ENCODE measurements at places on chromosomes 6 and 20. TPM values are rescaled to one million over a fixed set of nuclear protein-coding genes. Genes with fewer than 3 reads are reported as not detected.

RGS17 gene
- 3.7 TPM for total RNA-seq

PTGIS gene
- 33.3 TPM for total RNA-seq

- H3K4me3 ChIP-seq, result no peak overlapping the region
- no peaks in the 10 kb centered on the region for H3K36me3 ChIP-seq
- peaks cover 11% of the 10 kb centered on the region for H3K27me3 ChIP-seq
- H3K4me1 ChIP-seq, result peaks cover 4% of the 10 kb centered on the region
- no peak for DNase-seq
These were observed 47.2 kb downstream of the TMEM242 start for GRCh38 chr6:157276134-157276532.

DNA sequence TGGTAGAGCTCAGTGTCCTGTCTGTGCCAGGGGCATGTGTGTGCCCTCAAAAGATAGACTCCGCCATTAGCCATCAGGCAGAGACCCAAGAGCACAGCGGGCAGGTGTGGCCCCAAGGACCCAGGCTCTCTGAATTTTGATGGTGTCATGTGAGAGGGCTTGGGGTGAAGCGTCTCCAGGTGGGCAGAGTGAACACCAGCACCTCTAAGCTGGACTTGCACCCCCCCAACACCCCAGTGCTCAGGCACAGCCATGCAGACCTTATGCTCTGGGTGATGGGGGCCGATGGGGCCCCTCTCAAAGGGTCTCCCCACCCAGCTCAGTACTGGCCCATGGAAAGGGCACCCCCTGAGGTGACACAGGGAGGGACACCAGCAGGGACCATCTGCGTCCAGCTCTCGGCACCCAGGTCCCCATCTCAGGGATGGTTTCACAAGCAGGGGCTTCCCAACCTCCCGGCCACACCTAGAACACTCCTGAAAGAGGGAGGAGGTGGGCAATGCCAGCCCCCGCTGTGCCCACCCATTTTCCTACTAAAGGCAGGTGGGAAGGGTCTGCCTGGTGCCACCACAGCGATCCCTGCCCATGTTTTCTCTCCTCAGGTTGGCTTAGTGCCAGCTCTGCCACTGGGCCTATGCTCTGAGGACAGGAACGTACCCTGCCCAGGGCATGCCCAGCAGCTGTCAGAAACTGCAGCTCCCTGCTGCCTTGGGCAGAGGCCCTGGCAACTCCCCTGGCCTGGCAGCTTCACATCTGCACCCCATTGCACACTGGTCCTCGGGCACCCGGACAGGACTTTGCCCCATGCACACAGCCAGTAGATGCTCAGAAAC, 3.5 kb downstream of the CST7 start:
- no peaks in the 10 kb centered on the region for H3K36me3 ChIP-seq
- no peak overlapping the region for H3K4me3 ChIP-seq
- H3K27me3 ChIP-seq, result peaks cover 4% of the 10 kb centered on the region
- H3K4me1 ChIP-seq, result no peaks in the 10 kb centered on the region

DNA sequence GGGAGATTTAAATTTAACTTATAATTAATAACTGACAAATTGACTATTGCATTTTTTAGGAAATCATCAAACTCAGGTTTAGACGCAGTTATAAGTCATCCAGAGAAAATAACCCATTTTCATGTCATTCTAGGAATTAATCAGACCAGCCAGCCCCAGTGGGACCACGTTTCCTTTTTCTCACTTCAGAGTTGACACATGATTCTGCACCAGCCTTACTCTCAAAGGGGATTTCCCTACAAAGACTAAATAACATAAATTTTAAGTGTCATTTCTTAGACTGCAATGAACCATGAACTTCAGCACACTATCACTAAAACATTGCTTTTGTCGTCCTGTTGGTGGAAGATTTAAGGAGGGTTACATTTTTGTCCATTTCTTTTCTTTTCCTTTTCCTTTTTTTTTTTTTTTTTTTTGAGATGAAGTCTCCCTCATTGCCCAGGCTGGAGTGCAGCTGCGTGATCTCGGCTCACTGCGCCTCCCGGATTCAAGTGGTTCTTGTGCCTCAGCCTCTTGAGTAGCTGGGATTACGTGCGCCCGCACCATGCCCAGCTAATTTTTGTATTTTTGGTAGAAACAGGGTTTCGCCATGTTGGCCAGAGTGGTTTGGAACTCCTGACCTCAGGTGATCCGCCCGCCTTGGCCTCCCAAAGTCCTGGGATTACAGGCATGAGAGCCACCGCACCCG, 3.6 kb downstream of the IPCEF1 start:
- no peak overlapping the region for H3K27ac ChIP-seq
- no peak for DNase-seq
- no peak overlapping the region for H3K4me3 ChIP-seq

DNA sequence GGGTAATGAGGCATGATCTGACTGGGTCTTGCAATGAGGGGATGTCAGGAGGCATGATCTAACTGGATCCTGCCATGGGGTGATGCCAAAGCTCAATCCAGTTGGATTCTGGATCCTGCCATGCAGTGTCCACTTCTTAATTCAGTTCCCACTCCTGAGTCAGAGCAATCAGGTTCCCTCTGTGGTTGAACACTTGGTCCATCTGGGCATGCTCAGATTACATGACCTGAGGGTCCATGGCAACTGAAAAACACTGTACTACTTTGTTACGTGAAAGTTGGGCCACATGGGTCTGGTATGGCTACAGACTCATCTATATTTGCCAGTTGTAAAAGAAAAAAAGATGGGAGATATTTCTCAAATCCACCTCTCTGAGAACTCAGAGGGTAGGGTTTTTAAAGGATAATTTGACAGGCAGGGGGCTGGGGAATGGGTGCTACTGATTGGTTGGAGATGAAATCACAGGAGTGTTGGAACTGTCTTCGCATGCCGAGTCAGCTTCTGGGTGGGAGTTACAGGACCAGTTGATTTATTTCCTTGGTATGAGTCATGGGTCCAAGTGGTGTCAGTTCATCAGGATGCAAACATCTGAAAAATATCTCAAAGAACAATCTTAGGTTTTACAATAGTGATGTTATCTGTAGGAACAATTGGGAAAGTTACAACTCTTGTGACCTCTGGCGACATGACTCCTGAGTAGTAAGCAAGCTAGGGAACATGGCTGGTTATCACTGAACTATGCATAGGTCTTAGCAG, 21.6 kb downstream of the C6orf163 start:
- no peak overlapping the region for H3K27ac ChIP-seq
- no peaks in the 10 kb centered on the region for H3K27me3 ChIP-seq
- H3K4me1 ChIP-seq, result no peaks in the 10 kb centered on the region
- no peak for DNase-seq

DNA sequence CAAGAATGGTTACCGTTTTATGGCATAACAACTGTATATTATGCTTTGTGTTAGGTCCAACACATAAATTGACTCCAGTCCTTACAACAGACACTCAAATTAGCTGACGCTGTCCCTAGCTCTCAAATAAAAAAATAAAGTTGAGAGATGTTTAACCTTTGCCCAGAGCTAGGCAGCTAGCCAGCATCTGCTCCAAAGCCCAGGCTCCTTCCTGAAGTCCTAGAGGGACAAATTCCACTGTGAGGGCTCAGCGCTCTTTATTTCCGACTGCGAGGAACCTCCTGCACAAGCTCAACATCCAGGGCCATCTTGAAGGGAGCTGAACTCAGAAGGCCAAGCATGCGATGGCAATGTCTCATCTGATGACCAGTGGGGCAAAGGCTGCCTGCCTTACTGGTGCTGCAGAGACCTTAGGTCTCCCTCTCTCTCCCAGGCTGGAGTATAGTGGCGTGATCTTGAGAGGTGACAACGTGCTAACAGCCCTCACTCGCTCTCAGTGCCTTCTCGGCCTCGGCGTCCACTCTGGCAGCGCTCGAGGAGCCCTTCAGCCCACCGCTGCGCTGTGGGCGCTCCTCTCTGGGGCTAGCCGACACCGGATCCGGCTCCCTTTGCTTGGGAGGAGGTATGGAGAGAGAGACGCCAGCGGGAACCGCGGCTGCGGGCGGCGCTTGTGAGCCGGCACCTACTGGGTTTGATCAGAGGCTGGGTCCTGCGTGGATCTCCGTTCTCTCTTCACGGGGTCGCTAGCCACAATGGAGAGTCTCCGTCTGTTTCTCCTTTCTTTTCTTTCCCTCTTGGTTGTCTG, 24.7 kb upstream of the GFOD1 start:
- no peaks in the 10 kb centered on the region for H3K36me3 ChIP-seq
- peaks cover 19% of the 10 kb centered on the region for H3K4me1 ChIP-seq
- H3K27ac ChIP-seq, result no peak overlapping the region
- DNase-seq, result peak; percentile 49
- no peak overlapping the region for H3K4me3 ChIP-seq

DNA sequence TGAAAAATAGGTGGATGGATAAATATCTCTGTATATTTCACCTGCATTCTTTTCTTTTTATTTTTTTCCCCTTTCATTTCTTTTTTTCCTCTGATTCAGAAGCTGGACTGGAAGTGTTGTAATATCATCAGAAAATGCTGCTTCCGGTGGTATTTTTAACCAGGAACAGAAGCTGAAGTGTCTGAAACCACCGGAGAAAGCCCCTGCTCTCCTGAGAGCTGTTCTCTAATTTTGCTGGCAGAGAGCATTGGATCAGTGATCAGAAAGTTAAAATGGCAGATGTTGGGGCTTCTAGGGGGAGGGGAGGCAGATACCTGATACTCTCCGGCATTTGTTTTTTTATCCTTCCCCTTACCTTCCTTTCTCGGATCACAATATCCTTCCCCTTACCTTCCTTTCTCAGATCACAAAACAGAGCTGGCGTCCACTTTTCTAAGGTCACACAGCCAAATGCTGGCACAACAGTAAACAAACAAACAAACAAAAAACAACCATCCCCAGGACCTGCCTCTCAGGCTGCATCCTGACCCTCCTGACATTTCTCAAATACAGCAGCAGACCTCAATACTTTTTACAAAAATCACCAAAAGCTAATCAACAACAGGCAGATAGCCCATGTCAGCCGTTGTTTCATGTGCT, 143.2 kb upstream of the ZNF217 start:
- H3K27ac ChIP-seq, result peak overlapping the region; percentile 94
- H3K27me3 ChIP-seq, result no peaks in the 10 kb centered on the region
- H3K36me3 ChIP-seq, result no peaks in the 10 kb centered on the region

DNA sequence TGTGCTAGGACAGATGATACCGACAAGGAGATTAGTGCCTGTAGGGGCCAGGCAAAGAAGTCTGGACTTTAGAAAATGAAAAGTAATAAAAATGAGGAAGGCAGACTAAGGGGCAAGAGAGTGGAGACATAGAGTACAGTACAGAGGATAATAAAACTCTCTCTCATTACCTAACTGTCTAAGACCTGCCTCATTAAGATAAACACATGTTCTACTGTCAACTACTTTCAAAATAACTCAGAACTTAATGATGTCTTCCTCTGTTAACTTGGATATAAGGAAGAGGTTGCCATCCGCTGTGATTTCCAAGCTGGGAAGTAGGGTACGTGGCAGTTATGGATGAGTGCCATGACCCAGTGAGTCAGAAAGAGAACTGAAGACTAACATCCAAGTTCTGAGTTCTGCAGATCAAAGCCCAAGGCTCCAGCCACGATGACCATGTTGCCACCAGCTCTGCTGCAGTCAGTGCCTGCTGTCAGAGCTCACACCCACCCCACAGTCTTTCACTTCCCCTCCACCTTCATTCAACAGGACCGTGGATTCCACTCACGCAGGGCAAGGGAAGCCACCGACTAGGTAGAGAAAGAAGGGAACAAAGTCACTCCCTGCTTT, 81.8 kb downstream of the KIF16B start:
- no peak overlapping the region for H3K4me3 ChIP-seq
- DNase-seq, result no peak
- peaks cover 3% of the 10 kb centered on the region for H3K36me3 ChIP-seq

GRCh38 chr6:168105813-168106632, 27.0 kb upstream of the FRMD1 start:
- no peak for DNase-seq
- peaks cover 5% of the 10 kb centered on the region for H3K27me3 ChIP-seq
- H3K36me3 ChIP-seq, result no peaks in the 10 kb centered on the region
- no peak overlapping the region for H3K4me3 ChIP-seq
- H3K27ac ChIP-seq, result no peak overlapping the region

DNA sequence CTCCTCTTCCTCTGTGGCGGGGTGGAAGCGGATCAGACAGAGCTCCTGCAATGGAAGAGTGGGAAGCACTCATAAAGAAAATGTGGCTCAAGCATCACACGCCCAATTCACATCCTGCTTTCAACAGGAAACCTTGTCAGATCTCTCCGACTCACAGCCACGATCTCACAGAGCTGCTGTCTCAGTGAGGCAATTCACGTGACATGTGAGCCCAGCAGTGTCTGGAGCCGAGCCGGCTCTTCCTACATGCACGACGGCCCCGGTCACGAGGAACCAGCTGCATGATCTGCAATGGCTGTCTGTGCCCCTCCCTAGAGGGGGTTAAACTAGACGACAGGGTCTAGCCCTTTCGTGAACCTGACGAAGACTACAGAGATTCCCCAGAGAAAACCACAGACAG, 29.5 kb upstream of the TCFL5 start:
- no peak overlapping the region for H3K27ac ChIP-seq
- peaks cover 5% of the 10 kb centered on the region for H3K4me1 ChIP-seq
- peaks cover 17% of the 10 kb centered on the region for H3K36me3 ChIP-seq
- DNase-seq, result no peak
- no peaks in the 10 kb centered on the region for H3K27me3 ChIP-seq
- H3K4me3 ChIP-seq, result no peak overlapping the region

GRCh38 chr6:169343886-169344749, 90.5 kb upstream of the THBS2 start:
- H3K4me1 ChIP-seq, result peaks cover 22% of the 10 kb centered on the region
- no peak overlapping the region for H3K4me3 ChIP-seq
- H3K27me3 ChIP-seq, result peaks cover 3% of the 10 kb centered on the region
- no peak for DNase-seq

DNA sequence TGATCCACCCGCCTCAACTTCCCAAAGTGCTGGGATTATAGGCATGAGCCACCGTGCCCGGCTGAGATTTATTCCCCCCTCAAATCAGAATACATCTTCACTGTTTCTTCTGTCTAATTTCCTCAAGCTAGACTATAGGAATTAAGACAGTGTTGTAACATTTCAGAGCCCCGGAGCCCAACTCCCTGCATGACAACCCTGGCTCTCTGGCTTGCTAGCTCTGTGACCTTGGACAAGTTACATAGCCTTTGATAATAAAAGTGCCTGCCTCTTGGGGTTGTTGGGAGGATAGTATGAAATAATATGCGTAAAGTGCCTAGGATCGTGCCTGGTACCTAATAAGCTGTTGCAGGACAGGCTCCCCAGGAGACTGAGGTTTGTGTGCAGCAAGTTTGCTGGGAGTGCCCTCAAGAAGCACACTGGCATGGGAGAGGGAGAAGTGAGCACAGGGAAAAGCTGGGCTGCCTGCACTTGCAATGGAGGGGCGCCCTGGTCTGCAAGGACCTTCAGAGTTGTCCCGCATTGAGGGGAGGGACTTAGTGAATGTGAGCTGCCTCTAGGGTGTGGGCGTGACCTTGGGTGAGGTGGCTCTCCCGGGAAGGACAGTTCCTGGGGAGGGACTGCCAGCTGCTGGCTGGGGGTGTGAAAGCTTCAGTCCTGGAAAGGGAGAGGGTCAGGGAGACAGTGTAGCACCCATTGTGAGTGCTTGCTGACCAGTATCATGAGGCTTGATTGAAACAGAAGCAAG, 43.4 kb downstream of the TAF8 start:
- DNase-seq, result no peak
- no peak overlapping the region for H3K4me3 ChIP-seq
- H3K27ac ChIP-seq, result peak overlapping the region; percentile 54
- peaks cover 10% of the 10 kb centered on the region for H3K27me3 ChIP-seq

All from type B pancreatic cell (in vitro differentiated cells).